ENCODE measurements at places on chromosomes 5 and 9.
A peak's percentile ranks its signal among the peaks of the same experiment; 100 is the strongest.

DNA sequence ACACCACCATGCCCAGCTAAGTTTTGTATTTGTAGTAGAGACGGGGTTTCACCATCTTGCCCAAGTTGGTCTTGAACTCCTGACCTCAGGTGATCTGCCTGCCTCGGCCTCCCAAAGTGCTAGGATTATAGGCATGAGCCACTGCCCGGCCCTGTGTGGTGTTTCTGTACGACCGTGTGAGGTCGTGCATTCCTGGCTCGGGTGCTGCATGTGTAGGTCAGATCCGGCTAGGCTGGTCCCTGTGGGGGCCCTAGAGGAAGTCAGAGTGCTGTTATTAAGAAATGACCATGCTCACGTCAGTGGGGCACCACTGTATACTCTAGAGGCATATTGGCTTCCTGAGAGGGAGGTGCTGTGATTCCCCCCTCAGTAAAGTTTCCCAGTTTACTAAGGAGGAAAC lies 13.7 kb downstream of the WNK2 start:
- no peak for DNase-seq

DNA sequence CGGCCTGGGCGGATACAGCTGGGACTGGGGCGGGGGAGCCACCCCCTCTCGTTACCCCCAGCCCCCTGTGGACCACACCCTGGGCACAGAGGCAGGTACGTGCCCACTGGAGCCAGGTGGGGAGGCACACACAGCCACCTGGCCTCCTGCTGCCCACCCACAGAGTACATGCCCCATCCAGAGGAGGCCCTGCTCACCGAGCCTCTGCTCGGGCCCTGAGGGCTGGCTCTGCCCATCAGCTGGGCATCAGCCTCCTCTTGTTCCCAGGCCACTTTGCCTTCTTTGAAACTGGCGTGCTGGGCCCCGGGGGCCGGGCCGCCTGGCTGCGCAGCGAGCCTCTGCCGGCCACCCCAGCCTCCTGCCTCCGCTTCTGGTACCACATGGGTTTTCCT lies 6.3 kb downstream of the MAMDC4 start:
- DNase-seq: no peak

- DNase-seq: no peak
Observed at GRCh38 chr5:75608870-75609269, 2.4 kb upstream of the ANKDD1B start.

- DNase-seq: no peak
Observed at GRCh38 chr5:180862645-180863044, 1.6 kb upstream of the ZFP62 start.

- no peak for DNase-seq
Observed at GRCh38 chr5:175118700-175119309, 325.2 kb downstream of the DRD1 start.

DNA sequence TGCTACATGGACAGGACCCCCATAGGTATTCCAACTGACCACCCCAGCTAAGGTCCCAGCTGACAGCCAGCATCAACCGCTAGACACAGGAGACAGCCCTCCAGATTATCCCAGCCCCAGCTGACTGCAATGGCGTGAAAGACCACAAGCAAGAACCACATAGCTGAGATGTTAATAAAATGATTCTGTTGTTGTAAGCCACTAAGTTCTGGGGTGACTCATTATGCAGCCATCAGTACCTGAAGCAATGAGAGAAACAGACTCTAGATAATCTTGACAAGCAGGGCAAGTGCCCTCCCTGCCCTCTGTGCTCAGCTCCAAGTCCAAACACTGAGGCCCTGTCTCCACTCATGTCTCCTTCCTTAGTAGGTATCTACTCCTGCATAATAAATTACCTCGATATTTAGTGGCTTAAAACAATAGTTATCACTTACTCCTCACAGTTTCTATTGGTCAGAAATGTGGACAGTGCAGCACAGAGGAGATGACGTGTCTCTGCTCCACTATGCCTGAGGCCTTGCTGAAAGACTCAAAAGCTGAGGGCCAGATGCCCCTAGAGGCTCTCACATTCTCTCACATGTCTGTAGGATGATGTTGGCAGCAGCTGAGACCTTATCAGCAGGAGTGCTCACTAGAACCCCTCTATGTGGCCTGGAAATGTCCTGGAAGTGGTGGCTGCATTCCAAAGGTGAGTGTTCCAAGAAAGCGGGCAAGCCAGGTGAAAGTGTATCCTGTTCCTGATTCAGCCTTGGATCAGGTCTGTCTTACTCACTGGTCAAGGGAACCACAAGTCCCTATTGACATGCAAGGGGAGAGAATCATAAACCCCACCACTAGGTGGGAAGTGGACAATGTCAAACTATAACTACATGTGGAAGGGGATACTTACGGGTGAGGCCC lies 2.5 kb downstream of the MGAT1 start:
- DNase-seq: no peak

DNA sequence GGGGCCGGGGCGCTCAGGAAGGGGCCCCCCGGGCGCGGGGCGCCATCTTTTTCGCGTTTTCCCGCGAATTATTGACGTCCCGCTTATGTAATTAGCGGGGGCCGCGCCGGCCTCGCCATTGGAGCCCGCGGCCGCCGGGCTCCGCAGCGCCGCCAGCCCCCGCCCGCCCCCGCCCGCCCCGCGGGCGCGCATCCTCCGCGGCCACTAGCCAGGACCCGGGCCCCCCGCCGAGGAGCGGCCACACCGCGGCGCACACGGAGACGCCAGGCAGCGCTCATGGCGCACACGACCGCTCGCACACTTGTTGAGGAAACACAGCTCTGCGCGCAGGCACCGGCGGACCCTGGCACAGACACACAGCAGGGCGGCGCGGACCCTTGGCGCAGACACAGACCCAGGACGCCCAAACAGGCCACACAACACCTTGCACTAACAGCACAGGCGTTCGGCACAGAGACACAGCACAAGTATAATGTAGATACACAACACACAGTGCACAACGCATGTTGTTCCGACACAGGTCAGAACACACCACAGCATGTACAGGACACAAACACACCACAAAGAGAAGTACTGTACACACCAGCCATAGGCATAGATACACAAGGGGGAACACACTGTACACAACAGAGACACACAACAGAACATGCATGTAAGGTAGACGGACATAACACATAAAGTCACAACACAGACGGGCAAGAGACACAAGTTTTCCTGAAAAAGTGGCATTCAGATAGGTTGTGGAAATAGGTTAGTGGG lies 467 bp upstream of the PHF19 start:
- DNase-seq: peak; percentile 13

- no peak for DNase-seq
Observed at GRCh38 chr5:174083056-174083827, 37.7 kb downstream of the NSG2 start.

- DNase-seq: no peak
Observed at GRCh38 chr5:616484-617039, 4.4 kb downstream of the CEP72 start.
